ENCODE measurements at places on chromosomes 3 and 15.

GRCh38 chr3:41301548-41301947 is 102.2 kb downstream of the CTNNB1 start:
- no peak for DNase-seq

GRCh38 chr15:82828075-82828474 is 18.6 kb downstream of the WHAMM start:
- DNase-seq = no peak

GRCh38 chr3:2655229-2655701 is 454.9 kb downstream of the IL5RA start:
- no peak for DNase-seq

- no peak for DNase-seq
Observed at GRCh38 chr15:100235030-100235617, 106.7 kb downstream of the ADAMTS17 start.

- DNase-seq = no peak
Observed at GRCh38 chr15:65392368-65392767, 14.6 kb upstream of the IGDCC3 start.

DNA sequence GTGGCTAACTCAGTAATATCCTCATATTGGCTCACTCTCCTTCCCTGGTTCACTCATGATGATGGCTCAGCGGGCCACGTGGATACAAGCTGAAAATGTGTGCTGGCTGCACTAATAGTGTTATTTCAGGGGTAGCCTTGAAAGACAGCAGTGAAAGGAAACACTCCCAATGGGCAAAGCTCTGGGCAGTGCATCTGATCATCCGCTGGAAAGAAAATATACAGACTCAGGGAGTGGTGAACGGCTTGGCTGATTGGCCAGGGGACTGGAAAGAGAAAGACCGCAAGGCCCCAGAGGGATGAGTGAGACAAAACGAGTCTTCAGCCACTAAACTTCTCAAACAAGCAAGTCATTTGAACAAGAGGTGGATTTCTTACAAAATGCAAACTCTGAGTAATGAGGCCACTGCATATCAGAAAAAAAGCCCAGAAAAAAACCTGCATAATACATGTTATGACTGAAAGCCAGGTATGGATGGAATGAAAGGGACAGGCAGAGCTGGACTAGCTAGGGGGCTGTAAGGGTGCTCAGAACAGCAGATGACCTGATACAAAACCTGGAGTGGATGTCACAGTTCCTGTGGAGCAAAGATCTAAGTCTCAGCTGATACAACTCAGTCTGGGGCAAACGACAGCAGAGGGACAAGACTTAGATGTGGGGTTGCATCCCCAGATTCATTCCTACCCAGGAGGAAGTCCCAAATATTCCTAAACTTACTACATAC is 33.3 kb downstream of the CMTM6 start:
- no peak for DNase-seq

DNA sequence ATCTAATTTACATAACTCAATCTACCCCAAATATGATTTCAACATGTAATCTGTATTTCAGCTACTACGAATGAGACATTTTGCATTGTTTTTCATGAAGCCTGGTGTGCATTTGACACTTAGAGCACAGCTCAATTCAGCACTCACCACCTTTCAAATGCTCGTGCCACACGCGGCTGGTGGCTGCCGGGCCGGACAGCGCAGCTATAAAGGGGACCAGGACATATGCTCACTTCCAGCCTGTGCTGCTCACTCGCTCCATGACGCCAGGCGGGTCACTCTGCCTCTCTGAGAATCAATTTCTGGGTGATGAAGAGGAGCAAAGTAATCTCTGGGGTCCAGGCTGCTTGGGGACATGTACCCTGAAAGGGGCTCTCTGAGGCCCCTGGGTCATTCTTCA is 93.1 kb downstream of the WNT7A start:
- DNase-seq = no peak

DNA sequence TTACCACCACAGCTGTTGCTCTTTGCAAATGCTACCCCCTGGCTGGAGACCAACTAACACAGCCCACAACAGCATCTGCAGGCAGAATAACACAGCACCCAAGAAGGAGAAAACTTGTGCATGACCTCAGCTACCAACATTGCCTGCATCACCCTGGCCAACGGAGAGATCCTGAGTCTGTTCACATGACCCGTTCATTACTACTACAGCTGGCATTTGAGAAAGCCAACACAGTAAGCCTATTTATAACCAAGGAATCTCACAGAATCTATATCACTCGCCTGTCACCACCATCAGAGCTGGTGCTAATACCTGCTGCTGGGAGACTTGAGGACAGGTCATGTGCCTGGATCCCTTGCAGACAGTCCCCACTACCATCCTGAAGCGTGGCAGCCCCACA is 215.2 kb downstream of the POLQ start:
- no peak for DNase-seq

- DNase-seq = no peak
Observed at GRCh38 chr15:92510163-92510882, 116.6 kb downstream of the ST8SIA2 start.

Data from NCI-H1092 treated with DMSO at 0.1 percent for 48 hours (cell line).